ENCODE measurements at places on chromosomes 2 and 18.

GRCh38 chr2:204015118-204015843 lies 78.7 kb downstream of the ICOS start:
- no peaks in the 10 kb centered on the region for H3K4me1 ChIP-seq
- H3K27ac ChIP-seq, result no peak overlapping the region
- no peak for DNase-seq

- H3K4me1 ChIP-seq, result peaks cover 20% of the 10 kb centered on the region
- no peak overlapping the region for H3K4me3 ChIP-seq
- H3K36me3 ChIP-seq, result no peaks in the 10 kb centered on the region
- H3K27me3 ChIP-seq, result no peaks in the 10 kb centered on the region
- H3K27ac ChIP-seq, result no peak overlapping the region
These were observed 57.6 kb downstream of the PTPRM start for GRCh38 chr18:7624697-7625096.

DNA sequence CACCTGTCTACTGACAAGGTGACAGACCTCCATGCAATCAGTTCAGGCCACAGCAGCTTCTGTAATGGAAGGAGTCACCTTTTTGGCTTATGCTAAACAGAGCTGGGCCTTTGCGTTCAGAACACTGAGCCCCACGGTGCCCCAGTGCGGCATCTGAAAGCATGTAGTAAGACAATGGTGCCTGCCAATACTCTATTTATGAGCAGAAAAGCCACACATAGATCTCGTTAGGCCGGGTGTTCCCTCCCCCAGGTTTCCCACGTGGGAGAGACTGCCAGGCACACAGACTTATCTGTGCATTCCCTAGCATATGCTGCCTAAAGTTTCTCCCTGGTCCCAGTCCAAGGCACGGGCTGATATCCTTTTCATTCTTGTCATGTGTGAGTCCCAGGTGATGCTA lies 150.9 kb downstream of the ACTR3 start:
- H3K4me3 ChIP-seq, result no peak overlapping the region
- no peaks in the 10 kb centered on the region for H3K27me3 ChIP-seq
- no peaks in the 10 kb centered on the region for H3K4me1 ChIP-seq

DNA sequence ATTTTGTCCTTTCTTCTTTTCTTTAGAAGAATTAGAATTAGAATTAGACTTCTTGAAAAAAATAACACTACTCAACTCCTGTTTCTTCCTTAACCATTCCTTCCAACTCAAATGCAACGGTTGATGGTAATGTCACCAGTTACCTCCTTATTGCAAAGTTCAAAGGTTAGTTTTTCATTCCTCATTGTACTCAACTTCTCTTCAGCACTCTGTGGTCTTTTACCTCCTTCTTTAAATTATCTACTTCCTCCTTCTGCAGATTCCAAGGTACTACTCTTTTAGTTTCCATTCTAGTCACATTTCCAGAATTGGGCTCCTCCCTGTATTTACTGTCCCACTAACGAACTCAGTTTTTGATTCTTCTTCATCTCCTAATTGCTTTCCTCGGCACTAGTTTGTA lies 700.7 kb downstream of the SATB2 start:
- no peaks in the 10 kb centered on the region for H3K27me3 ChIP-seq
- H3K27ac ChIP-seq, result no peak overlapping the region
- no peaks in the 10 kb centered on the region for H3K4me1 ChIP-seq

- no peaks in the 10 kb centered on the region for H3K4me1 ChIP-seq
- H3K4me3 ChIP-seq, result no peak overlapping the region
- H3K27me3 ChIP-seq, result no peaks in the 10 kb centered on the region
These were observed 126.6 kb downstream of the NOL4 start for GRCh38 chr18:34098109-34098508.

DNA sequence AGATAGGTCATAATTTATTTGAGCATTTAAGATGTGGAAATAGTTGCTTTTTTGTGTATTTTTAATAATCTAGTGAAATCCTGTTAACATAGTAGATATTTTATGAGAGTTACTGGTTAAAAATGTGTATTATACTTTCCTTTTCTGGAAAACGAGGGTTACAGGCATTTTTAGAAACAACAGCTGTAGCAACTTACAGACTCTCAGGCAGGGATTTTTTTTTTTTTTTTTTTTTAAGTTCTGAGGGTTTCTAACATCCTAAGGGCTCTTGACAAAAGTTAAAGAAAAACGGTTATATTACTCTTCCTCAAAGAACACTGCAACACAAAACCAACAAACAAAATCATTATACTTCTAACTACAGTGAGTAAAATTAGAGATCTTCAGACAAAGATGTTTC lies 205.9 kb downstream of the ACKR3 start:
- no peaks in the 10 kb centered on the region for H3K27me3 ChIP-seq
- H3K4me3 ChIP-seq, result no peak overlapping the region
- H3K27ac ChIP-seq, result no peak overlapping the region
- no peaks in the 10 kb centered on the region for H3K4me1 ChIP-seq
- no peaks in the 10 kb centered on the region for H3K36me3 ChIP-seq
- DNase-seq, result no peak

DNA sequence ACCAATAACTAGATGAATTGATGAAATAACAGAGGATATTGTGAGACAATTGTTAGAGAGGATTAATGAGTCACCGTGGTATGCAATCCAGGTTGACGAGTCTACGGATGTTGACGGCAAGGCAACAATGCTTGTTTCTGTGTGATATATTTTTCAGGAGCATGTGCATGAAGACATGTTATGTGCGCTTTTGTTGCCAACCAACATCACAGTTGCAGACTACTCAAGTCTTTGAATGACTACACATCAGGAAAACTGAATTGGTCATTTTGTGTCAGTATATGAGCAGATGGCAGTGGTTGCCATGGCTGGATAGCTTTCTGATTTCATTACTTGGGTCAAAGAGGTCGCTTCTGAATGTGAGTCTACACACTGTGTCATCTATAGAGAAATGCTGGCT lies 96.8 kb upstream of the CRACDL start:
- no peak overlapping the region for H3K4me3 ChIP-seq
- DNase-seq, result no peak
- H3K4me1 ChIP-seq, result no peaks in the 10 kb centered on the region
- no peaks in the 10 kb centered on the region for H3K27me3 ChIP-seq
- no peak overlapping the region for H3K27ac ChIP-seq
